ENCODE measurements at places on chromosomes 7 and 10.
A peak's percentile ranks its signal among the peaks of the same experiment; 100 is the strongest.

DNA sequence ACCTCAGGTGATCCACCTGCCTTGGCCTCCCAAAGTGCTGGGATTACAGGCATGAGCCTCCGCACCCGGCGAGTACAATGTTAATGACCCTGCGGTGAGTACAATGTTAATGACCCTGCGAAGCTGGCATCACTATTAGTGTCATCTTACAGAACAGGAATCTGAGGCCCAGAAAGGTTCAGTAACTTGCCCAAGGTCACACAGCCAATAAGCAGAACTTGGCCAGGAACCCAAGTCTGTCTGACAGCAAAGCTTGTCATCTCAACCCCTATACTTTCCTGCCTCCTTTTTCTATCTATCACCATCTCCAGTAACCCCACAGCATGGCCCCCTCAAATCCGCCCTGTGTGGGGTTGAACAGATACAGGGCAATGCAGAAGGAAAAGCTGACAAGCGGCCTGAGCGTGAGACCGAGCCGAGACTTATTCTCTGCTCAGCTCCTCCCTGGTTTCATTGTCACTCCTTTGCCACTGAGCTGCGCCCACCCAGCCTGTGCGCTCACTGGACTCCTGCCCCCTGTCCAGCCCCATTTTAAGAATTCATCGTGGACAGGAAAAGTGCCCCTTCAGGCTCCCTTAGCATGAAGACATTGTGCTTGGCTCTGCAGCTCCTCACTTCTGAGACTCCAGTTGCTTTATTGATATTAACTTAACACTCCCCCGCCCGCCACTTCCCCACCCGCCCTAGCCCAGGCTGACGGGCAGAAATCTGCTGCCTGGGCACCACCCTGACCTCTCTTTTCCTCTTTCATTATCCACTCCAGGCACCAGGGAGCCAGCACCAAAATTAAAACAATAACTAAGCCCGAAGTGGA lies 58.1 kb upstream of the LBX1 start:
- H3K4me1 ChIP-seq = peaks cover 4% of the 10 kb centered on the region
- H3K36me3 ChIP-seq = no peaks in the 10 kb centered on the region
- no peak overlapping the region for H3K27ac ChIP-seq
- H3K4me3 ChIP-seq = no peak overlapping the region
- DNase-seq = no peak

DNA sequence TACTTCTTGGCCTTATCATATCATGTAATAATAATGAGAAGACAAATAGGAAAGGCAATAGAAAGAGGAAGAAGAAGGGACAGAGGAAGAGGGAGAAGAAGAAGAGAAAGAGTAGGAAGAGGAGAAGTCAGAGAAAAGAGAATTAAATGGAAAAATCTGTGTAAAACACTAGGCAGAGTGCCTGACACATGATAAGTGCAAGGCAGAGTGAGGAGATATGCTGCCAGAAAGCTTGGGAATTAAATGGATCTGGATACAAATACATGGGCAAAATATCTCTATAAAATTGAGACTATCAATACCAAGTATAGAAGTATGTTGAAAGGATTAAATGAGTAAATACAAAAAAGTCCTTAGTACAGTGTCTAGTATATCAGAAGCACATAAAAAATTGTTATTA lies 124.8 kb downstream of the CACNA2D1 start:
- no peak for DNase-seq
- no peaks in the 10 kb centered on the region for H3K27me3 ChIP-seq
- H3K36me3 ChIP-seq = no peaks in the 10 kb centered on the region
- no peak overlapping the region for H3K4me3 ChIP-seq
- H3K27ac ChIP-seq = no peak overlapping the region

DNA sequence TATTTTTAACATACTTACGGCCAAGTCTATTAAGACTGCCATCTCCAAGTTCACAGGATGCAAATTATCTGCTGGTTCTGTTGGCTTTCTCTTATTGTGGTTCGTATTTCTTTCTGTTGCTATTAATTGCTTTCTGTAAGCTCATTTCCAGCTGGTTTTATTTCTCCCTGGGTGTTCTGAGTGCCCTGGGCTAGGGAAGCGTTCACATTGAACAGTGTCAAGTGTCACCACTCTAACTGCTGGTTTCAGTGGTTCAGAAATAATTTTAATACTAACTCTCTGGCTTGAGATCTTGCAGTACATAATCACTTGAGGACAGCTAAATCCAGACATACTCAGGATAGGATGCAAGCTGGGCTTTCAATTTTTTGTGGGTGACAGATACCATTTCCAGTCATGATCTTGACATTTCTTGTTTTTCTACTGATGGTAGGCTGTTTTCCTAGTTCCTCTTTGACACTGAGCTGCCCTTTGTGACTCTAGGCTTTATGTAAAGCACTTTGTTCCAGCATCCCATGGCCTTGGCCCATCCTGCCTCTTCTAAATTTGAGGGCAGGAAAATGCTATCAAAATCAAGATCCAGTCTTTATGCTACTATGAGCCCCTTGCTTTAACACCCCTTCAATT lies 117.6 kb downstream of the SNX13 start:
- H3K4me3 ChIP-seq = no peak overlapping the region
- no peak for DNase-seq
- H3K36me3 ChIP-seq = peaks cover 15% of the 10 kb centered on the region
- H3K27ac ChIP-seq = no peak overlapping the region

GRCh38 chr10:42548254-42548653 lies 90.1 kb downstream of the ZNF33B start:
- DNase-seq = no peak
- peaks cover 9% of the 10 kb centered on the region for H3K4me1 ChIP-seq
- H3K27ac ChIP-seq = no peak overlapping the region
- no peak overlapping the region for H3K4me3 ChIP-seq

DNA sequence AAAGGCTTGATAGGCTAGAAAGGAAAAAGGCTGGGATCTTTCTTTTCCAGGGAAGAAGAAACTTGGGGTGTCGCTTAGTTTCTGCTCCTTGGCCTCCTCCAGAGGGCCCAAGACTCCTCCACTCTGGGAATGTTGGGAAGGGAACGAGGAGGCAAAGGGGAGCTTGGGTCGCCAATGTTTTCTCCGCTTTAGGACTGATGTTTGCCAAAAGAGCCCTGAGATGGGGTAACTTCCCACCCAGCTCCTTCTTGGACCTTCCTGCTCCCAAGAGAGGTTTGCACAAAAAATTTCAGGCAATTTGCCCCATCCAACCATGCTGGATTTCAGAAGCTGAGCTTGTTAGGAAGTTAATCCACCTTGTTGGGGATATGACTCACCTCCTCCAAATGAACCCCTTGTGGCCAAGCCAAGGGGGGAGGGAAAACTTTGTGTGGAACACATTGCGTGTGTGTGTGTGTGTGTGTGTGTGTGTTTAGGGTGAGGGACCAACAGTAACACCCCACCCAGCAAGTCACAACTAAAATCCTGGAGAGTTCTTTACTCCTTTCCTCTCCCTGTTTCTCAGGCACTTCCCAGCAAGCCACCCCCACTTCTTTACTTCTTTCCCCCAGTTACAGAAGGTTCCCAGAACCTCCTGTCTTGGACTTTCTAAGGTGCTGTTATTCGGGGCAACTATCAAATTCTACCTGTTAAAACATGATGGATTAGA lies 8.7 kb upstream of the HOXA2 start:
- peaks cover 89% of the 10 kb centered on the region for H3K4me1 ChIP-seq
- H3K4me3 ChIP-seq = peak overlapping the region; percentile 17
- H3K27me3 ChIP-seq = no peaks in the 10 kb centered on the region
- no peaks in the 10 kb centered on the region for H3K36me3 ChIP-seq

DNA sequence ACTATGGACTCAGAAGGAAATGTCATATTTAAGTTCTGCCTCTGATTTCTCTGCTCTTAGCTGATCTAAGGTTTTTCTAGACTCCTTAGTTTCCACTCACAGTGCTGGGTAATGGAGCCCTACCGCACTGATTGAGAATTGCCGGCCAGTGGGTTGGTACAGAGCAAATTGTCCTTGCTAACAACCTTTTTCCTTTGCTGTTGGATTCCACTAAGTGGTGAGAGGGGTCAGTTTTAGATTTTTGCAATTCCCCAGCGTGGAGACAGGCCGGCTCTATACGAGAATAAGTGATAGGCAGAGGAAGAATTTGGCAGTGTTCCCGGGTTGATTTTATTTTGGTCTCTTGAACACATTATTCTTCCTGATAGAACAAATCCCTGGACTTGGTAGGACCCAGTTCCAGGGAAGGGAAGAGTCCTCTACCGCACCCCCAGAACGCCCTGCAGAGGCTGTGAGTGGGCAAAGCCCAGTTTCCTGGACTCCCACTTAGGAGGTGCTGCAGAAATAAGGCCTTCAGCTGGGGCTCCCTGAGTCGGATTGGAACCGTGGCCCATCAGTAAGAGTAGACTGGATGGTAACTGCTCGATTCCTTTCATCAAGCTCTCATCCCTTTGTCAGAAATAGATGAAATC lies 3.0 kb upstream of the NRP1 start:
- H3K4me3 ChIP-seq = peak overlapping the region; percentile 63
- H3K27me3 ChIP-seq = no peaks in the 10 kb centered on the region
- peak overlapping the region; percentile 81 for H3K27ac ChIP-seq

DNA sequence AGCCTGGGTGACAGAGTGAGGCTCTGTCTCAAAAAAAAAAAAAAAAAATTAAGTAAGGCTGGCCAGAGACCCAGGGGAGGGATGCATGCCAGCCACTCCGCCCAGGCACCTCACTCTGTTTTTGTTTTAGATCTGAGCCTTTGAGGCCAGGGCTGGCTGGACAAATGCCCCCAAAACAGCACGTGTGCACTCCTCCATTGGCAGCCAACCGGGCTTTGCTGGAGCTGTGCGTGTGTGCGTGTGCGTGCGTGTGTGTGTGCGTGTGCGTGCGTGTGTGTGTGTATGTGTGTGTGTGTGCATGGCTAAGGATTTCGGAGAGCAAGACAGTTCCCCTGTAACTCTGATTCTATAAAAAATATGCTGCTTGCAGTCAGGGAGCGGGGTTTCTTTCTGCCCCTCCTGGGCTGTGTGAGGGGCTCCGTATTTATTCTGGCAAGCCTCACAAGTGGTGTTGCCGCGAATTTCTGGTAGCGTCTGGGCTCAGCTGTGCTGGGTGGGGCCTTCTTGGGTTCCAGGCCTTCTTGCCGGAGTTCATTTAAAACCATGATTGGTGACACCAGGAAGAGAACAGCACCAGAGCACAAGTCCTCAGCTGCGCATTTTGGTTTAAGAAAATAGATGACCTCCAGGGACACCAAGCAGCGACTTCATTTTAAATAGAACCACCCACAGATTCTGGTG lies 28.1 kb upstream of the UNCX start:
- no peaks in the 10 kb centered on the region for H3K36me3 ChIP-seq
- no peak overlapping the region for H3K27ac ChIP-seq
- H3K4me3 ChIP-seq = no peak overlapping the region
- peaks cover 77% of the 10 kb centered on the region for H3K27me3 ChIP-seq
- H3K4me1 ChIP-seq = no peaks in the 10 kb centered on the region
- no peak for DNase-seq

DNA sequence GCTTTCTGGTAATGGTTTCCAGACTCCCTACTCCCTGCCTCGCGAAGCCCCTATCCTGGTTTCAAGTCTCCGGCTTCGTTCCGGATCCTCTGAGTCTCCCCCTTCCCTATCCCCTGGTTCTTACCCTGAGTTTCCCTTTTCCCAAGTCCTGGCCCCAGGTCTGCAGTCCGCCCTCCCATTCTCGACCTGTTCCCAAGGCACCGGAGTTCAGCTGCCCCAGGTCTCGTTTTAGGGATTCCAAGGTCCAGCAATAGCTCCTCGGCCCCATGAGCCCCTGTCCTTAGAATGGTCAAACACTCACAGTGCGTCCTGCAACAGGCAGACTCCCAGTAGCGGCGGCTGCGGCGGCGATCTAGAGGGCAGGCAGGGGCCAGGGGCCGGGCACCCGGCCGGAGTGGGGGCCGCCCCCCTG lies 274 bp downstream of the PITX3 start:
- H3K27me3 ChIP-seq = peaks cover 53% of the 10 kb centered on the region
- no peak for DNase-seq
- peaks cover 29% of the 10 kb centered on the region for H3K4me1 ChIP-seq
- peak overlapping the region; percentile 63 for H3K4me3 ChIP-seq
- H3K27ac ChIP-seq = no peak overlapping the region

- H3K4me3 ChIP-seq = no peak overlapping the region
- H3K27me3 ChIP-seq = no peaks in the 10 kb centered on the region
- H3K36me3 ChIP-seq = no peaks in the 10 kb centered on the region
- no peak for DNase-seq
Observed at GRCh38 chr10:126908729-126909128, 3.5 kb downstream of the DOCK1 start.

DNA sequence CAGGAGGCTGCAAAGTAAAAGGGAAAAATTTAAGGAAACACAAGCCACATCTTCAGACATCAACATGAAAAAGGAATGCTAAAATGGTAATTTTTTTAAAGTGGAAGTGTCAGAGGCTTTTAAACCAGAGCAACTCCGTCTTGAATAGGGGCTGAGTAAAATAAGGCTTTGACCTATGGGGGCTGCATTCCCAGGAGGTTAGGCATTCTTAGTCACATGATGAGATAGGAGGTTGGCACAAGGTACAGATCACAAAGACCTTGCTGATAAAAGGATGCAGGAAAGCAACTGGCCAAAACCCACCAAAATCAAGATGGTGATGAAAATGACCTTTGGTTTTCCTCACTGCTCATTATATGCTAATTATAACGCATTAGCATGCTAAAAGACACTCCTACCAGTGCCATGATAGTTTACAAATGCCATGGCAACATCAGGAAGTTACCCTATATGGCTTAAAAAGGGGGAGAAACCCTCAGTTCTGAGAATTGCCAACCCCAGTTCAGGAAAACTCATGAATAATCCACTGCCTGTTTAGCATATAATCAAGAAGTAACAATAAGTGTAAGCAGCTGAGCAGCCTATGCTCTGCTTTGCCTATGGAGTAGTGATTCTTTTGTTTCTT lies 128.3 kb downstream of the SKAP2 start:
- H3K4me1 ChIP-seq = no peaks in the 10 kb centered on the region
- DNase-seq = no peak
- H3K27me3 ChIP-seq = no peaks in the 10 kb centered on the region
- H3K27ac ChIP-seq = no peak overlapping the region
- no peaks in the 10 kb centered on the region for H3K36me3 ChIP-seq
- H3K4me3 ChIP-seq = no peak overlapping the region

DNA sequence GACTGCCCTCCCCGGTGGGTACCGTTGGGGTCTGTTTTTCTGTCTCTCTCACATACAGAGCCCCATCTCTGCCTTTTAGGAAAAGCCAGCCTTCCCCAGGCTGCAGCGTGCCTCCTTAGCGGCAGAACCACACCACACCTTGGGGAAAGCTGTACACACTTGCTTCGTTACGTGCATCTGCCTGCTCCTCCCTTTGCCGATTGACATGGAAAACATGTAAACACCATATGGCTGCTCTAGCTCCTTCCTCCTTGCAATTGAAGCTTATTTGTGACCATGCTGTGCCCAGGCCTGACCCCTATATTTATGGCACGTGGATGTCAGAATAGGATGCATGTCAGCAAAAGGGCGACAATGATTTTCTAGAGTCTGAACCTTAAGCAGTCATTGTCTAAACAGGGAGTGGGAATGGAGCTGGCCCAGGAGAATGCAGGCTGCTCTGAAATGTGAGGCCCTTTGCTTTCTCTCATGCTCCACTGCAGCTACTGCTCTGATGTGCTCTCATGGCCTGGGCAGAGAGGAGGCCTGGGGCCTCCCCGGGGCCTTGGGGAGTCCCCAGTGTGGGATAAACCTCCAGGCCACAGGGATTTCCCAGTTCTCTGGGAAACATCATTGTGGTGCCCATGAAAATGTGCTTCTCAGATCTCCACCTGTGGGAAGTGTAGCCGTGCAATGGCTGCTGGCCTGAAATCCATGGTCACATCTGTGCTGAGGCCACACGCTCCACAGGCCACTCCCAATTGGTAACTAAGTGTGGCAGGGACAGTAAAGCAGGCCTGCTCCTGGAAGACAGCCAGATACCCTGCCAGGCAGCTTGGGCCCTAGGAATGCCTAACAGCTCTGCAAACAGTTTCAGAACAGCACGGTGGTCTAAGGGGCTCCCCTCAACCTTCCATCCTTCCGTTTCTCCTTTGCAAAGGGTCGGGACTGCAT lies 18.6 kb downstream of the PDE6C start:
- H3K4me1 ChIP-seq = no peaks in the 10 kb centered on the region
- DNase-seq = no peak
- no peaks in the 10 kb centered on the region for H3K27me3 ChIP-seq
- no peak overlapping the region for H3K4me3 ChIP-seq
- H3K27ac ChIP-seq = no peak overlapping the region
- no peaks in the 10 kb centered on the region for H3K36me3 ChIP-seq
